Neural crest cell (in vitro differentiated cells): ENCODE measurements at places on chromosomes 1 and 21. TPM values are rescaled to one million over a fixed set of nuclear protein-coding genes. Genes with fewer than 3 reads are reported as not detected.

Gene OR10J1
- total RNA-seq: not detected in 2 replicates

GRCh38 chr1:22754106-22754768 is 43.6 kb downstream of the EPHB2 start:
- no peak for DNase-seq

DNA sequence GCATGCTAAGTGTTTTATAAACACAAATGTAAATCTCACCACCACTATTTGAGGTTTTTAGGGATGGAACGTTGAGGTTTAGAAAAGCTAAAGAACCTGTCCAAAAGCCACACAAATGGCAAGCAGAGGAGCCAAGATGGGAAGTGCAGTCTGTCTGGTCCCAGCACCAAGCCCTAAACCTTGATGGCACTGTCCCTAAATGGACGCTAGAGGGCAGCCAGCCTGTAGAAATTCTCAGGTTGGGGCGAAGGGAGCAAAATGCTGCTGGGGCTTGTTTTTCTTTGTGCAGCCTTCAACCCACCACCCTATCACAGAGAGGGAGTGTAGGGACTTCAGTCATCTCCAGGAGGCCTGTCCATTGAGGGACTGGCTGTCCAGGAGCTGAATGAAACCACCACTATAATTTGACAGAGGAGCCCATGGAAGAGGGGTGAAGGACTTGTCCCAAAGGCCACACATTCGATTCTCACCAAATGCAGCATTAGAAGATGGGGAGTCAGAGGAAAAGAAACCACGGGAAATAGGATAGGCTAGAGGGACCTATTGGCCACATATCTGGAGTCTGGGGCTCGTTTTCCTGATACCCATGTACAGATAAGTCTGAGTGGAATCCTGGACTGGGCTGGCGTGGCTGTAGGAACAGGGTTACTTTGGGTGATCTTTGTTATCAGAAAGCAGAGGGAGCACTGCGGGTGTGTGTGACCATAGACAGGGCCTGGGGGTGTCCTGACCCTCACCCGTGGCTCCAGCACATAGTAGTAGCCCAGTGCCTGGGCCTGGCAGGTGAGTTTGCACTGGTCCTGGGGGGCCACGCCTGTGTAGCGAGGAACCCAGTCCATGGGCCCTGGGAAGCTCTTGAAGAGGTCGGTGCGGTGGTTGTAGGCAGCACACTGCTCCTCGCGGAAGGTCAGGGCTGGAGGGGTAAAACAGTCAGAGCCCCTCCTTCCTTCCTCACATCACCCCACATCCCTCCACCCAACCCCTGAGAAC is 6.1 kb downstream of the ADAMTS4 start:
- DNase-seq: peak; percentile 65

Gene DENND2C
- total RNA-seq: 0.79 and 0.82 TPM in 2 replicates

Gene AUNIP
- total RNA-seq: 13.6 and 15.2 TPM in 2 replicates

Gene PRRX1
- 4.1 and 4.6 TPM in 2 replicates for total RNA-seq

Gene HSD3B2
- not detected in 2 replicates for total RNA-seq

DNA sequence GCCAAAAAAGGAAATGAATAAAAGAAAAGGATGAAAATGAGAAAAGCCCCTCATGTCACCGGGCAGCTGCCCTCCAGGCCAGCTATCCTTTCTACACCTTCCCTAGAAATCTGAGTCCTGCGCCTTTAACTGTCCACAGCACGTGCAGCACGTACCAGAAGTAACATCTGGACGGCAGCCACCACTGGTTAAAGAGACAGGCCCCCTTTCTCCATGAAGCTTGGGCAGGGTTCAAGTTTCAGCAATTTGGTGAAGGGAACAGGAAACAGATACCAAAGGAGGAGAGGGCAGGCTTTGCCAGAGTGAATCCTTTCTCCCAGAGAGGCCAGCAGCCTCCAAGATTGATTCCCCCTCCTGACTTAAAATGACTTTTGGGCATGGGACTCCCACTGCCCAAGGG is 3.6 kb upstream of the KIAA2013 start:
- DNase-seq: no peak

DNA sequence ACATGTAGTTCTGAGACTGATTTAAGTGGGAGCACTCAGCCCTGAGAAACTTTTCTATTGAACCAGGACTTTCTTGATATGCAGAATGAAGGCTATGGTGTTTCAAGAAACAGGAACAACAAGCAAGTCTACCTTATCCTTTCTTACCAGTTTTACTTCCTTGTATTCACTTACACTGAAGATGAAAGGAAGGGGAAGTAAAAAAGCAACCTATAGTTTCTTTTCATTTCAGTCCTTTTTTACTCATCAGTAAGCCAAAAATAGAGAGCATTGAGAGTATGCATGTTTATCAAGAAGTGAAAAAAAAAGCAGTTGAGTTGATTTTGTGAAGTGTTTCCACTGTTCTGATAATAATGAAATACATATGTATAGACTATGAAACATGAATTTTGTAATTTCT is 1010.3 kb downstream of the AMY1C start:
- DNase-seq: no peak

DNA sequence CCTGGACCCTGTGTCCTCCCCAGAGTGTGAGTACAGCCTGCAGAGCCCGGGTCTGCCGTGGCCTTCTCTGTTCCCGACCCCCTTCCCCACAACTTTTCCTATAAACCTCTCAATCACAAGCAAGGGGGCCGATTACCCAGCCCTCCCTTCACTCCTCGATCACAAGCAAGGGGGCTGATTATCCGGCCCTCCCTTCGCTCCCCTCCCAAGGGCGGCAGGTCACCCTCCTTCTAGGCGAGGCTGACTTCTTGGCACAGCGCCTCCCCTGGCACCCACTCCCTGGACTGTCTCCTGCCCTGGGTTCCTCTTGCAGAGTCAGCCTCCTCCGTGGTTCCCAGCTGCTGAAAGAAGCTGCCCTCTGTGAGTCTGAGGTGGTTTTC is 12.3 kb upstream of the LDLRAP1 start:
- DNase-seq: no peak

Gene TRABD2B
- 0.41 and 0.49 TPM in 2 replicates for total RNA-seq

DNA sequence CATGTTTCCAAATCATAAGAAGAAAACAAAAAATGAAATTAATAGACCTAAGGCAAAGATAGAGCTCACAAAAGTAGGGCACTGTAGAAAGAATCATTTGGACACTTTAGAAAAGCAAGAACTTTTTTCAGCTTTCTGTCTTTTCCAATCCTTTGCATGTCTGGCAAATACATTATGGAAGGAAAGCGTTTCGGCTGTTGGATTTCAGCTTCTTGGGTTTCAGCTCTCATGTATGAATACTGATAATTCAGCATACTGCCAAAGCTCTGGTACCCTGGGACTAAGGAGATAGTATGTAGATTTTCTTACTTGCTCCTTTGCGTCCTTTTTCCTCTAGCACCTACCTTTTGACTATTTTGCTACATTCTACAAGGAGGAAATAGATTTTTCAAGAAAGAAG is 375.9 kb downstream of the BRINP3 start:
- DNase-seq: no peak

Gene ZNF593OS
- not detected in 2 replicates for total RNA-seq

- no peak for DNase-seq
Measured at GRCh38 chr1:18511874-18512150, 31.1 kb downstream of the KLHDC7A start.

DNA sequence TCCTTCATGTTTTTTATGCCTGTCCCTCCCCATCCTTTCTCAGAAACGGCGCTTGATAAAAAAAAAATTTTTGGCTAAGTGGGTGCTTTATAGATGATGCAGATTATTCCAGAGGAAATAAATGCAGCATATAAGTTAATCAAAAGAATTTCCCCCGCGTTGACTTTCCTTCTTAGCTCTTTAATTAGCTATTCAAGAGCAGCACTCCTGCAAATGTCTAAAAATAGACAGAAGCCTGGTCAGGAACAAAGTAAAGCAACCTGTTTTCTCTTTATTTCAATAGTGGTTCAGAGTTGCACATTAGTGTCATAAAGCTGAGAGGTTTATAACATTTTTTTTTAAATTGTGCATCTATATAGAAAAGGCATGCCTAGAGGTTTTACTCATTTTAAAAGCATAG is 439.5 kb upstream of the LRRC7 start:
- DNase-seq: no peak

GRCh38 chr1:112983537-112984131 is 27.6 kb upstream of the SLC16A1 start:
- DNase-seq: no peak

- no peak for DNase-seq
Measured at GRCh38 chr1:229769006-229769405, 143.0 kb downstream of the URB2 start.

- peak; percentile 87 for DNase-seq
Measured at GRCh38 chr1:153626904-153627714, at the start of gene S100A13. Gene S100A13, minus strand, starts transcription at chr1:153627505. Its CDS starts 1,033 bp downstream, at chr1:153626472.

DNA sequence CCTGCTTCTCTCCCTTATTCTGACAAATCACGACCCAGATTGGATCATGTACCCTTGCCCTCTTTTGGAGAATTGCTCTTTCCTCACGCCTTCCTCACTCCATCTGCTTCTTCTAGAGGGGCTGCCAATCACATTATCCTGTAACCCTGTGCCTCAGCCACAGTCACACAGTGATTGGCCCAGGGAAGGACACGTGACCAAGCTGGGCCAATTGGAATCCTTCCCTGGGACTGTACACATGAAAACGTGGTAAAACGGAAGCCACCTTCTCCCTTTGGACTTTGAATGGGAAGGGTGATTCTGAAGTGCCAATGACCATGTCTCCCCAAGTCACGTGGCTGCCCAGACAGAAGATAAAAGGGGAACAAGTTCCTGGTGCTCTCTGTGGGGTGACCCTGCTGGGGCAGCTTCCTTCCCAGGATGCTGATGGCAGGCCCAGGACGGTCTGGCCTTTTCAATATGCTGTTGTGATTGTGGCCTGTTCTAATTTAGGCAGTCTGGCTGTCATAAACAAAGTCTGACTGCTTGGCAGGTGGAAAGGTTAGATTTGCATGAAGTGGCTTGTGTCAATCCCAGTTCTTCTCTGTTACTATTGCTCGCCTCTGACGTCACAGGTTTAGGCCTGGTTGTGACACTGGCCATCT is 92.9 kb downstream of the UBIAD1 start:
- DNase-seq: no peak
